ENCODE measurements at places on chromosomes 3 and 15.
A peak's percentile ranks its signal among the peaks of the same experiment; 100 is the strongest.

DNA sequence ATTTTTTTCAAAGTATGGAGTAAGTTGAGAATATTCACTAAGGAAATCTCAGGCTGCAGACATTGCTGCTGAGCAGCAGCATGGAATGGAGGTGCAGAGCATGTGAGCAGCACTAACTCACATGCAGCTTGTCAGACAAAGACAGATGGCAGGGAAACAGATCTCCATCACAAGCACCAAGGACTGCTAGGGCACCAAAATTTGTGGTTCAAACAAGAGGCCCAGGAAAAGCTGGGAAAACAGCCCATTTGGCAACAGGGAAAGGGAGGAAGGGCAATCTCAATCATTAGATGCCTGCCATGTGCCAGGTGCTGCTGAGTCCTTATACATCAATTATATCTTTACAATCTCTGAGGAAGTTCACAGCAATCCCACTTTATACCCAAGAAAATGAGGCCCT lies 47.2 kb upstream of the EIF1B start:
- no peak for DNase-seq

DNA sequence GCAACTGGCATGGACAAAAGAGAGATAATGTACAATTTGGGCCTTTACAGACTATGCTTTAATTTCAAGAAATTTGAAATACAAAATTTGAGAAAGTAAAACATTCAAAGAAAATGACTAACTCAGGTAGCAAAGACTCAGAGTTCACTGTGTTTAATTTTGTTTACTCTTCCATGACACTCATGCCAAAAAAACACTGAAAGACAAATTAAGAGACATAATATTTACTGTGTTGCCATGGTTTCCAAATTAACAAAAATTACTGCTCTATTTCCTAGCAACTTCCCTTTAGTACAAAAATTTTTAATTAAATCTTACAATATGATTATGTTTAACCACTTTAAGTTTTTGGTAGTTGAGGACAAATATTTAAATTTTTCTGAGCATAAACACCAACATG lies 29.6 kb downstream of the LRRFIP2 start:
- DNase-seq = no peak

DNA sequence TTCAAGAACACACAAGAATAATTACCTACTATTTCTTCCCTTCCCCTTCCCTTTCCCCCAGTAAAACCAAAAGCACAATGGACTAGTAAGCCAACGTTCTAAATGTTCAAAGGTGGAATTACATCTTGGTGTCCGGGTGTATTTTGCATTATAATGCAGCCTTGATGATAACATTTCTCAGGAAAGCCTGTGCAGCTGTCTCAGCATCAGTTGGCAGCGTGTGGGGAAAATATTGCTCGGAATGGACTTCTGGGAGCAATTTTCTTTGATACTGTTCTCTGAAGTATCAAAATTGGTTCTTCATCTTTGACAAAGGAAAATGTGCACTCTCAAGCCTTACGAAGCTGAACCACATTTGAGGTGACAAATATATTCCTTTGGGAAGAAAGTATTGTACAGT lies 198.9 kb downstream of the AGBL1 start:
- DNase-seq = no peak

DNA sequence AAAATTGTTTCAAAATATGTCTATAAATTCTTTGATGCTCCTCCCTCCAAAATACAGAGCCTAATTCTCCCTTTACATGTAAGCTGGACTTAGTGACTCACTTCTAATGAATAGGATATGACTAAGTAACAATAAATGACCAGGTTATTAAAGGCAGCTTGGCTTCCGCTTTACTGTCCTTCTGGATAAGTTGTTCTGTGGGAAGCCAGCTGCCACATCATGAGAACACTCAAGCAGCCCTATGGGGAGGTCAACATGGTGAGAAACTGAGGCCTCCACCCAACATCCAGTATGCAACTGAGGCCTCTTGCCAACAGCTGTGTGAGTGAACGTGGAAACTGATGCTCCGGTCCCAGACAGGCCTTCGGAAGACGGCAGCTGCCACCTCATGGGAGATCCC lies 247.3 kb upstream of the CHRM5 start:
- DNase-seq = no peak

DNA sequence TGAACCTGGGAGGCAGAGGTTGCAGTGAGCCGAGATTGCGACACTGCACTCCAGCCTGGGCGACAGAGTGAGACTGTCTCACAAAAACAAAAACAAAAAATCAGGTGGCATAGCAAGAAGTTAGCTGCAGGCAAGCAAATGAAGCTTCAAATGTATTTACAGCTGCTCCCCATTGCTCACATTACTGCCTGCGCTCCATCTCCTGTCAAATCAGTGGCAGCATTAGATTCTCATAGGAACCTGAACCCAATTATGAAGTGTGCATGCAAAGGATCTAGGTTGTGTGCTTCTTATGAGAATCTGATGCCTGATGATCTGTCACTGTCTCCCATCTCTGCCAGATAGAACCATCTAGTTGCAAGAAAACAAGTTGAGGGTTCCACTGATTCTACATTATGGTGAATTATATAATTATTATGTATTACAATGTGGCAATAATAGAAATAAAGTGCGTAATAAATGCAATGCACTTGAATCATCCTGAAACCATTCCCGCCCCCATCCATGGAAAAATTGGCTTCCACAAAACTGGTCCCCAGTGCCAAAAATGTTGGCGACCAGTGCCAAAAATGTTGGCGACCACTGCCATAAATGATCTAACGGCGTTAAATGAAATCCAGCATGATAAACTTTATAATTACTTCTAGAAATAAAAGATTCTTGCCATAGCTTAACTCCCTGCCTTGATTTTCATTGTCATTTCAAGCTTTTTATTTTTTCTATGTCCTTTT lies 616.7 kb upstream of the NAALADL2 start:
- no peak for DNase-seq

GRCh38 chr3:71360764-71361163 lies 222.8 kb downstream of the FOXP1 start:
- no peak for DNase-seq

GRCh38 chr3:109336291-109336861 lies 970 bp downstream of the DPPA4 start:
- DNase-seq = no peak

DNA sequence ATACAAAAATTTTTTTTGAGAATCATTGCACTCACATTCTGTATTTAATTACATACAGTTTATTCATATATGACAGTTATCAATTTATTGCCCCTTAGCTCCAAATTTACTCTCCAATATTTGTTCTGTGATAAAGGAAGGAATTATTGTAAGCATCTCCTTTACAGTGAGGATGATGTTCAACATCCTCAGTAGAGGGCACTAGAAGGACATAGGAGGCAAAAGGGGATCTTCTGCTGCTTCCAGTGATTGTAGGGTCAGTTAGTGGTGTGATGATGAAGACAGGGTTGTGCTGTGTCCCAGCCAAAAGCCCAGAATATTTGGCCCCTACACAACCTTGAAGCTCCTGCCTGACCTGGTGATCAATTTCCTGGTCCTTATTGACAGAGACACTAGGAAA lies 89.9 kb upstream of the DCBLD2 start:
- no peak for DNase-seq

GRCh38 chr3:30614373-30614772 lies 8.0 kb downstream of the TGFBR2 start:
- DNase-seq = no peak

GRCh38 chr15:88385078-88385700 lies 82.0 kb downstream of the MRPL46 start:
- DNase-seq = no peak

- no peak for DNase-seq
These were observed 399.9 kb downstream of the PDCD6IP start for GRCh38 chr3:34198309-34198708.

- no peak for DNase-seq
These were observed 100.0 kb downstream of the THBS1 start for GRCh38 chr15:39680868-39681267.

- DNase-seq = no peak
These were observed 156.1 kb downstream of the STXBP5L start for GRCh38 chr3:121064121-121064520.

- DNase-seq = no peak
These were observed 47.0 kb upstream of the DLG1 start for GRCh38 chr3:197345390-197345789.

- no peak for DNase-seq
These were observed 152.4 kb downstream of the LEKR1 start for GRCh38 chr3:156978481-156978961.

DNA sequence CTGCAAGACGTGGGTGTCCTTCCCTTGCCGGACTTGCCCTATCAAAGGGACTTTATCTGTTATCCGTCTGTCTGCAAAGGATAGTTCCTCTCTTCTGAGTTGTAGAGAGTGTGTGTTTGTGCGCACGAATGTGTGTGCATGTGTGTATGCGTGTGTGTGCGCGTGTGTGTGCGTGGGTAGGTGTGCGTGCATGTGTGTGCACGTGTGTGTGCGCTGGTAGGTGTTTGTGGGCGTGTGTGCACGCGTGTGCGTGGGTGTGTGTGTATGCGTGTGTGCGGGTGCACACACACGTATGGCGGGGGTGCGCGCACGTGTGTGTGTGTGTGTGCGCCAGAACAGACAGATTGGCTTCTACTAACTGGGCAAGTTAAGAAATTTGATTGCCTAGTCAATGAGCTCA lies 4.1 kb upstream of the BMF start:
- DNase-seq = no peak

GRCh38 chr15:31435912-31436628 lies 109.4 kb downstream of the KLF13 start:
- DNase-seq = no peak

- DNase-seq = no peak
These were observed 330.3 kb downstream of the UACA start for GRCh38 chr15:70432924-70433495.

GRCh38 chr3:172601066-172601832 lies 78.0 kb upstream of the TNFSF10 start:
- DNase-seq = peak; percentile 40

- DNase-seq = no peak
These were observed 137.6 kb downstream of the SPATA16 start for GRCh38 chr3:173003471-173003870.

DNA sequence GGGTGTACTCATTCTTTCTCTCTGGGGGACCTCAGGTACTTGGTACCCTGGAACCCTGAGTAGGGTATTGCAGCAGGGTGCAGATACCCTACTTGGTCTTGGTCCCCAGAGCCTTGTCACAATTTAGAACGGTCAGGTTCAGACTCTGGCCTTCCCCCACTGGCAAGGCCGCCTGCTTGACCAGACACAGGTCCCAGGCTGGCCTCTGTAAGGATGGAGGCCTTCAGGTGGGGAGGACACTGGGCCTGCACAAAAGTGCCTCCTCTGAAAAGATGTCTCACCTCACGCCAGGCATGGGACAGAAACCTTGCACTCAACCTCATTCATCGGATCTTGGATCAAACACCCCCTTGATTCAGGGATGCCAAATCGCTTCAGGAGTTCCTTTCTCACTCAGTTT lies 158.4 kb downstream of the KLF13 start:
- DNase-seq = no peak

GRCh38 chr15:61474796-61475195 lies 245.7 kb upstream of the RORA start:
- no peak for DNase-seq

DNA sequence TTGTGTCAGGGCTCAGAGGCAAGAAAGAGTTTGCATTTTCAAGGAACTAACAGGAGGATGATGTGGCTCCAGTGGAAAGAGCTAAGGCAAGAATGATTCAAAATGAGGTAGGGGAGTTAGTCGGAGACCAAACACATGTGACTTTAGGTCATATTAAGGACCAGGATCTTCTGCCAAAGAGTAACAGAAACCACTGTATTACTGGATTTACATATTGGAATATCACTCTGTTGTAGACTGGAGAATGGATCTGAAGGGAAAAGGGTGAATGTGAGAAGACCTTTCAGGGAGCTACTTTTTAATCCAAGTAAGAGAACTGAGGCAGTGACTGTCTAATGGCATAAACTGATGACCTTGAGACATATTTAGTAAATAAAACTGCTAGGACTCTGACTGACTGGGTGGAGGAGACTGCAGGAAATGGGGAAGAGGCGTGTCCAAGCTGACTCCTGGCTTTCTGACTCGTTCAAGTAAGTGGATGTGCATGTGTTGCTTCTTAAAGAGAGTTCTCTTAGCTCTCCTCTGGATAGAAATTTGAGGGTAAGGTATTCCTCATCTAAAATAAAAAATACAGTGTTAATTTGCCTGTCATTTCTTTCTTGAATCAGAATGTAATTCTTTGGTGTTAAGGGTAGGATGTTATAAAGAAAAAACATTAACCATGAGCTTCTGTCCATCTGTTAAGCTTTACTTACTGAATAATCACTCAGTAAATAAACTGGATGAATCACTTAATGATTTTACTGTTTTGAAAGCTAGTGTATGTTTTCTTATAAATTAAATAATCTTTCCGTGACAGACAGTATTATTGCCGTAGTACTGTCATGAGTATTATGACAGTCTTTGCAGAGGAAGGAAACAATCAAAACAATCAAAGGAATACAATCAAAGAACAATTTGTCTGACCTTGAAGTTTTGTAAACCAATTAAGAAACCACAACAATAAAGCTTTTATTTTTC lies 58.3 kb upstream of the CFAP20DC start:
- DNase-seq = no peak

- no peak for DNase-seq
These were observed 29.8 kb downstream of the NFKBIZ start for GRCh38 chr3:101879102-101879501.

- DNase-seq = no peak
These were observed 47.7 kb downstream of the ZNF385D start for GRCh38 chr3:21703291-21703690.

- DNase-seq = no peak
These were observed 9.5 kb upstream of the SEMA7A start for GRCh38 chr15:74443100-74443909.

DNA sequence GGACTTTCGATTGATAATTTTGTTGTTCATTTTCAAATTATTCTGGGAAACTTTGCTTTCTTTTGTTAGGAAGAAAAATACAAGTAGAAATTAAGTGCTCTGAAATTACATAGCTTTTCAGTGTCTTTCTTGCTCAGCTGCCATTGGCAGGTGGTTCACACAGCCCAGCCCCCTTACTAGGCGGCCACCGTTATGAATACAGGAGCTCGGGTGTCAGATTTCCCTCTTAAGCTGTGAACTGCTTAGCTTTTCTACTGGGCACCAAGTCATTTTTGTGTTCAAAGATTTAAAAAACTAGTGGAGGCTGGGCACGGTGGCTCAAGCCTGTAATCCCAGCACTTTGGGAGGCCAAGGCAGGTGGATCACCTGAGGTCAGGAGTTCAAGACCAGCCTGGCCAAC lies 55.2 kb downstream of the HMG20A start:
- no peak for DNase-seq

- DNase-seq = no peak
These were observed 58.9 kb downstream of the LRRFIP2 start for GRCh38 chr3:37115446-37115845.

- DNase-seq = no peak
These were observed 53.2 kb upstream of the FNDC3B start for GRCh38 chr3:171986176-171986575.
